NCI-H460 (cell line): ENCODE measurements at places on chromosomes 11 and 22. TPM values are rescaled to one million over a fixed set of nuclear protein-coding genes. Genes with fewer than 3 reads are reported as not detected.

Gene PRDM10
- total RNA-seq, result 3.9 and 4.8 TPM in 2 replicates

Gene NOX4
- not detected in 2 replicates for total RNA-seq

Gene TUB
- total RNA-seq, result 5.0 and 5.7 TPM in 2 replicates

Gene OR4A16
- total RNA-seq, result not detected in 2 replicates
